ENCODE measurements at places on chromosomes 11 and 22.

GRCh38 chr11:22460181-22460580 lies 122.0 kb downstream of the SLC17A6 start:
- DNase-seq, result no peak

GRCh38 chr11:95585752-95586077 lies 203.9 kb downstream of the FAM76B start:
- DNase-seq, result no peak

DNA sequence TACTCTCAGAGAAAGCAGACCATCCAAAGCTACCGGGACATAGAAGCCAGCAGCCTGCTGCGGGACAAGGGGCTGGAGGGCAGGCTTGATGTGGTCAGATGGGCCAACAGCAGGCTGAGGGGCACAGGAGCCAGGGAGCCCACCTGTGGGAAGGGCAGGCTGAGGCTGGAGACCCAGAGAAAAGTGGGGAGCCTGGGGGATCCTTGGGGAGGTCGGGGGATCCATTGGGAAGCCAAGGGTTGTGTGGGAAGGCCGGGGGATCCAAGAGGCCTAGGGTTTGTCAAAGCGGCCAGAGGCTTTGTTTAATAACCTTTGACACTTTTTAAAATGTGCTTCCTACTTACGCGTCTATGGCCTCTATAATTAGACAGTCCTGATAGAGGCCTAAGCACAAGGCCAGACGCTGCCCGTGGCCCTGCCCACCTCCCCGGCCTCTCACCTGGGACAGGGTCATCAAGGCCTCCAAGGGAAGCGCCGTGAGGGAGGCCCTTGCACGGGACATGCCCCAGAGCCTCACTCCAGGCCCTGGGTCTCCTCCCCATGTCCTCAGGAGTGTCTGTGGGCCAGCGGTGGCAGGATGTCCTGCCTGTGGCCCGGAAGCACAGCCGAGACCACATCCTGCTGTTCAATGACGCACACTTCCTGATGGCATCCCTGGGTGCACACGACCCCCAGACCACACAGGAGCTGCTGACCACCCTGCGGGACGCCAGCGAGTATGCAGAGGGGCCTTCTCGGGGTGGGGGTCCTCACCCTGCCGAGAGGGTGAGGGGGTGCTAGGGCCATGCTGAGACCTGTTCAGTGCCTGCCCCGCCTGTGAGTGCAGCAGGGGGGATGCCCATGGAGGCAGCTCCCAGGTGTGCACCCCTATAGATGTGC lies 8.6 kb upstream of the GTSE1 start:
- DNase-seq, result no peak

DNA sequence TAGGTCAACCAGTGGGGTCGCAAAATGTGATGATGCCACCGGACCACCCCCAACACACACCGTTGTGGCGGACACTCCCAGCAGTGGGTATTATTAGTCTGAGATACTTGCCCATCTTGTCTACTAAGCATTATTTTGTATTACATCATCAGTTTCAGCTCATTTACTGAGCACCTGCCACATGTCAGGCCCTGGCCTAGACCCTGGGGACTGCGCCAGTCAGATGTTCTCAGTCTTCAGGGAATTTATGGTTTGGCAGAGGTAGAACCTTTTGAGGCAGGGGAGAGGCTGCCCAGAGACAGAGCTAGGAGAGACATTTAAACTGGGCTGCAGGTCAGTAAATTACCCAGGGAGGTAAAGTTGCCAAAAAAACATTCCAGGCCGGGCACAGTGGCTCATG lies 43.1 kb upstream of the GCAT start:
- DNase-seq, result no peak

DNA sequence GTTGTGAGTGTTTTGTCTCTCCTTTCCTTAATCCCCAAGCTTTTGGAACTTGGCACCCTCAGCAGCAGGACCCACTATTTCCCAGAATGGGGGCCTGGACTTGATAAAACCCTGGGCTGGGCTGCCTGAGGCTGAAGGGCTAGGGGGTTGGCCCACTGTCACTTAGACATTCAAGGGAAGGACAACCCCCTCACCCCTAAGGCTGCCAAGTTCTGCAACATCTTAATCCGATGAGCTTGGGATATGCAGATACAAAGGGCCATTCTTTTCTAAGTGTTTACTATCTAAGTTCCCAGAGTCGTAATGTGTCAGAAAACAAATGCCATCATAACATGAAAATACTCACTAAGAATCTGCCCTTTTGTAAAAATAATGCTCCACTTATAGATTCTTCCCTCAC lies 42.9 kb downstream of the IRAG1 start:
- DNase-seq, result no peak

DNA sequence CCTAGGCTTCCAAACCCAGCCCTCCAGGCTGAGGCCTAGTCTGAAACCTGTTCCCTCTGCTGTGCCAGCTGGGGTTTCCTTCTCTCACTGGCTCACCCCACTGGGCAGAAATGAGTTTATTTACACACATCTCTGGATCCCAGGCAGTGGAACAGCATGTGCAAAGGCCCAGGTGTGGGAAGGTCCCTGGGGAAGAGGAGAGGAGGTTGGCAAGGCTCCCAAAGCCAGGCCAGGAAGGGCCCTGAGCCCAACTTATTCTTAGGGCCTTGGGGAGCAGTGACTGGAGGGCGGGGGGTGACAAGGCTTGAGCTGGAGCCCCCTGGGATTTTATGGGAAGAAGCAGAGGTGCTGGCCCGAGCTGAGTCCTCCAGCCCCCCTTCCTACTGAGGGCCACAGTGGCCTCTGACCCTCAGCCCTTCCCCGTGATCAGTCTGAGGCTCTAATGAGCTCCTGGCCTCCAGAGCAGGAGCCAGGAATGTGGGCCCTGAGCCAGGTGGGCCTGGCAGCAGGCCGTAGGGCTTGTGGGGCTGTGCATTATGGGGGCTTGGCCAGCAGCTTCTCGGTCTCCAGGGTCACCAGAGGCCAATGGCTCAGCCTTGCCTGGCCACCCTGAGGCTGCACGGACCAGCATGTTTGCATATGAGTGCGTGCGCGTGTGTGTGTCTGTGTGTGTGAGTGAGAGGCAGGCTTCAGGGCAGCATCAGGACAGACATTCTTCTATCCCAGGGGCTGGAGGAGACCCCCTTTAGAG lies 2.9 kb downstream of the MYO7A start:
- no peak for DNase-seq

DNA sequence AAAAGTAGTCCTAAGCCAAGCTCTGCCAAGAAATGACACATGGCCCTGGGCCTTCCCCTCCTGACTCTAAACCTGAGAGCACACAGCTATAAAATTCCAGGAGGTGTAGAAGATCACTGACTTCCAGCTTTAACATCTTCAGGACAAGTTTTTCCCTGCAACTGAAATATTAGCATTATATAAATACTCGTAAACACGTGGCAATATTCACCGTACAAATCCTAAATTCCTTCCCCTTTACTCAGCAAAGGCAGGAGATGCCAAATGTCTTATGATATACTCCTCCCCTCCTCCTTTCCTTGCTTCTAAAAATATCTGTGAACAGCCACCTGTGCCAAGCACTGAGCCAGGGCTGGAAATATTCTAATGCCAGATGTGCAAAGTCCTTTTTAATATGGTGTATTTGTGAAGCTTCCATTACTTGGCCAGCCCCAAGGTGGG lies 194.0 kb downstream of the LARGE1 start:
- no peak for DNase-seq

DNA sequence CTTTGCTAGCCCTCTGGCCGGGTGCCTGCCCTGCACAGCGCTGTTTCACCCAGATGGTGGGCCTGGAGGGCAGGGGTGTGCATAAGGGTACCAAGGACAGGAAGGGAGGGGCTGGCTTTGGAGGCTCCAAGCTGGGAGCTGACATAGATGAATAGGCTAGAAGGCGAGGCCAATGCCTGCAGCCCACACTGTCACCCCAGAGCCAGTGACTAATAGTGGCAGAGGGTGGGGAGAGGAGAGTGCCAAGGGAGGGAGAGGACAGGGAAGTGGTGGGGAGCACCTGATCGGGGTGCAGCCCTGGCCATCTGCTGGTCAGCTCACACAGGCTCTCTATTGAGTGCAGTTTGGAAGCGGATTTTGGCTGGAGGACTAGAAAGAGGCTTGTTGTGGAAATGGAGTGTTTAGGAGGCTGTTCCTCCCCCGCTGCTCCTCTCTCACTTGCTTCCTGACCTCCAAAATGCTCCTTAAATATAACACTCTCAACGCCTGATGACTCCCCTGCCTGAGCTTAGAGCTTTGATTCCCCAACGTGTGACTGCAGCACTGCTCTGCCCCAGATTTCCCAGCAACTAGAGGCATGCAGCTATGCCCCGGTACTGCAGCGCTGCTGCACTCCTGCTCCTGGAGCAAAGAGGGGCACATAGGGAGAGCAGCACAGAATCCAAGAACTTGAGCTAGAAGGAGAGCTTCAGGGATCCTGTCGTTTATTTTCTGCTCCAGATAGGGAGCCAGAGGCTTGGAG lies 89.2 kb downstream of the GRAMD1B start:
- no peak for DNase-seq

DNA sequence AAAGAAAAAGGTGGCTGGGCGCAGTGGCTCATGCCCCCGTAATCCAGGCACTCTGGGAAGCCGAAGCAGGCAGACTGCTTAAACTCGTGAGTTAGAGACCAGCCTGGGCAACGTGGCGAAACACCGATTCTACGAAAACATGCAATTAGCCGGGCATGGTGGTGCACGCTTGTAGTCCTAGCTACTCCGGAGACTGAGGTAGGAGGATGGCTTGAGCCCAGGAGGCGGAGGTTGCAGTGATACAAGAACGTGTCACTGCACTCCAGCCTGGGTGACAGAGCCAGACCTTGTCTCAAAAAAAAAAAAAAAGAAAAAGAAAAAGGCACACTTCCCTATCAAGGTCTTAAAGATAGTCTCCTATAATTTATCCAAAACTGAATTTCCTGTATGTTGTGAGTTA lies 39.4 kb downstream of the DGCR2 start:
- no peak for DNase-seq

- DNase-seq, result peak; percentile 3
These were observed 395.7 kb downstream of the MN1 start for GRCh38 chr22:27405672-27406388.

- DNase-seq, result no peak
These were observed 61.6 kb downstream of the TIMP3 start for GRCh38 chr22:32862936-32863661.

DNA sequence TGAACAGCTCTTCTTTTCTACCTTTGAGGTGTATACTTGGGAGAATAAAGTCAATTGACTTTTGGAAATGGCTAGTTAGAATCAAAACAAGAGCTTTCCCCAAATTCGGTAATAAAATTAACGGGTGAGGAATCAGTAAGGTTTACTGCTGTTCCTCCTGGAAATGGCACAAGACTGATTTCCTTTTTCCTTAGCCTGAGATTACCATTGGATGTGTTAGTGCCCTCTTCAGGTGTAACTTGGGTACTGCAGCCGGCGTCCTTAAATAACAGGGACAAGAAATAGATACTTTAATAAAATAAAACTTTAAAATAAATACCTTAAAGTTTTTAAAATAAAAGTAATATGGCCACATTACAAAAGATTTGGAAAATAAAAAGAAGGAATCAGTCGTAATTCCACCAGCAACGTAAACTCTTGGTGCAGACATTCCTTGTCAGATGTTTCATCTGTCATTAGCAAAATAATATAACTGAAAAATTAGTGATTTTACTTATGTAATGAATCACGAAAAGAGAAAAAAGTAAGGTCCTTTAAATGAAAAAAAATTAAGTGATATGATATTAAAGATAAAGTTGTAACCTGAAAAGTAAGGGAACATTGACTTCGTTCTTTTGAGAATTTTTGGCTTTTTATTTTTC lies 29.7 kb downstream of the ZFTA start:
- peak; percentile 78 for DNase-seq

- no peak for DNase-seq
These were observed 776 bp downstream of the NLRX1 start for GRCh38 chr11:119169282-119169719.

DNA sequence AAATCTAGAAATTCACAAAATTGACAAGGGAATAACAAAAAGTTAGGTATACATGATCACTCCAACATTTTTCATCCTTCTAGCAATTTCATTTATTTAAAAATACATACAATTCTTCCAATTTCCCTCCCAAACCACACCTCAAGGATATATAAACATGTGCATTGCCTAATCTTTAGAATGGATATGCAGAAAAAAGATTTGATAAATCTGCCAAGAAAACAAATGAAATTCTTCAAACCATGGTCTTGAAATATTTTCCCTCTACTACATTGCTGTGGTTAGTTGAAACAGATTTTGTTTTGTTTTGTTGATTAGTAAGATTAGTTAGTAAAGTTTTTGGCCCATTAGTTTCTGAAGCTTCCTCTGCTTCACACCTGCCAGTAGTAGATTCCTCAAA lies 703.3 kb upstream of the CCDC179 start:
- DNase-seq, result no peak

GRCh38 chr11:11665407-11665806 lies 43.6 kb upstream of the GALNT18 start:
- no peak for DNase-seq

GRCh38 chr11:66509131-66509561 lies 1.3 kb upstream of the BBS1 start:
- DNase-seq, result no peak

DNA sequence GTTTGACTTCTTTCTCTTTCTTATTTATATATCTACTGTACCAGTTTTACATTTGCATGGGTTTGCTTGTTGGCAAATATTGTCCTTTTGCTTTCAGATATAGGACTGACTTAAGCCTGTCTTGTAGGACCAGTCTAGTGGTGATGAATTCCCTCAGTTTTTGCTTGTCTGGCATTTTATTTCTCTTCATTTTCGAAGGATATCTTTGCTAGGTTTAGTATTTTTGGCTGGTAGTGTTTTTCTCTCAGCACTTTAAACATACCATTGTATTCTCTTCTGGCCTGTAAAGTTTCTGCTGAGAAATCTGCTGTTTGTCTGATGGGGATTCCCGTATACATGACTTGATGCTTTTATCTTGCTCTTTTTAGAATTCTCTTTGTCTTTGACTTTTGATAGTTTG lies 14.2 kb upstream of the ZBED5 start:
- no peak for DNase-seq

GRCh38 chr22:50243685-50244419 lies 971 bp downstream of the TUBGCP6 start:
- no peak for DNase-seq

GRCh38 chr11:20668131-20668809 lies 1.1 kb upstream of the NELL1 start:
- no peak for DNase-seq

DNA sequence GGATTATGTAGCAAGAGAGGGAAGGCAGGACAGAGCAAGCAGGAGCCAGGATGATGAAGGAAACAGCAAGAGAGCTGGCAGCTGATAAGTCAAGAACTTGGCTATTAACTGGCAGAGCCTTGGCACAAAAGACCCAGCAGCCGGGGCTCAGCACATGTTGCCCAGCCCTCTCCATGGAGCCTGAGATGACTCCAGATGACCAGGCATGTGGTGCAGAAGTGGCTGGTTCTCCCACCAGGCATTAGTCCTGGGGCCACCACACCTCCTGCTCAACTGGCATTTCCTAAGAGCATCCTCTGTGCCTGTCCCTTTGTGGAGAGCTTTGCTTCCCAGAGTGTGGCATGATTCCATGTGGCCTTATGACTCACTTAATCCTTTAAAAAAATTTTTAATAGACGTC lies 522.6 kb downstream of the MN1 start:
- DNase-seq, result no peak

GRCh38 chr11:73126804-73127480 lies 15.2 kb downstream of the FCHSD2 start:
- no peak for DNase-seq

All from NCI-H748 treated with DMSO at 0.1 percent for 48 hours (cell line).